Endothelial cell of coronary artery (primary cell): ENCODE measurements at places on chromosomes 3 and 15. TPM values are rescaled to one million over a fixed set of nuclear protein-coding genes. Genes with fewer than 3 reads are reported as not detected.

Gene KLHL40
- not detected in 2 replicates for total RNA-seq

Gene TMCO5A
- not detected in 2 replicates for total RNA-seq

Gene RTP2
- total RNA-seq = not detected in 2 replicates

Gene FLNB
- total RNA-seq = 871 and 950 TPM in 2 replicates

Gene PPP1R14D
- not detected in 2 replicates for total RNA-seq

Gene BTLA
- not detected in 2 replicates for total RNA-seq

Gene CCK
- not detected in 2 replicates for total RNA-seq

Gene GABRG3
- total RNA-seq = not detected in 2 replicates
